ENCODE measurements at places on chromosomes 7 and 10. TPM values are rescaled to one million over a fixed set of nuclear protein-coding genes. Genes with fewer than 3 reads are reported as not detected.

SH2D4B gene
- not detected for total RNA-seq

NAT16 gene
- total RNA-seq = not detected

LIPK gene
- total RNA-seq = not detected

CYP26C1 gene
- total RNA-seq = 0.14 TPM

ANKRD30A gene
- total RNA-seq = not detected

MNX1 gene
- total RNA-seq = 0.47 TPM

TSPAN12 gene
- total RNA-seq = not detected

PRF1 gene
- not detected for total RNA-seq

HPSE2 gene
- not detected for total RNA-seq

PDZD7 gene
- 0.58 TPM for total RNA-seq

GIMAP5 gene
- not detected for total RNA-seq

ZNF853 gene
- not detected for total RNA-seq

All from MCF 10A (cell line).